ENCODE measurements at places on chromosomes 12 and 14.

DNA sequence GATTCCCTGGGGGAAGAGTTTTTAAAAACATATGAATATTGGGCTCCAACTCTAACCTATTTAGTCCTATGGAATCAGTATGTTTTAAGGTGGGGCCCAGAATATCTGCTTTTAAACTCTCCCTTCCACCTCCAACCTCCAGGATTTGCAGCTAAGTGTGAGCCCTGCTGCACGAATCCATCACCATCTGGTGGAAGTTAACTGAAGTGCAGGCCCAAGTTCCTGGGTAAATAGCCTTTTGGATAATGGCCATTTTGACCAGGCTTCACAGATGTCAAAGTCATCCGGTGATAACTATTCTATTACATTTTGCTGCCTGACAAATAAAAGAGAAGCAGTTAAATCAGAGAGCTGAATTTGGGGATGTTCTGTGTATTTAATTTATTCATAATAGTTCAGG is 58.1 kb upstream of the RMST start:
- no peak for DNase-seq

GRCh38 chr12:94170690-94171594 is 22.6 kb downstream of the PLXNC1 start:
- no peak for DNase-seq

DNA sequence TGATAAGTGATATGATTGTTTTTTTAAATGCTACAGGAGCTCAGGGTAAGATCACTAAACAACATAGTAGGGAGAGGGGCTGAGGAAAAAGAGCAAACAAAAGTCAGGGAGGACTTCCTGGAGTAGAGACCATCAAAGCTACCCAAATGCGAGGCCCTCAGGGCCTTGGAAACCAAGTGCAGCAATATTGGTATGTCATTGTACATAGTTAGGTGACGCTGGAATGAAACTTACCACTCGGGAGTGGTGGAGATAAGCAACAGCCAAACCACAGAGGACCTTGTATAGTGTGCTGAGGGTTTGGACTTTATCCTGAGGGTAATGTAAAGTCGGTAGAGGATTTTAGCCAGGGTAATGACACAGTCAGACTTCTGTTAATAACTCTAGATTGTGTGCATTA is 13.8 kb downstream of the KITLG start:
- no peak for DNase-seq

- no peak for DNase-seq
Measured at GRCh38 chr12:25718081-25718731, 165.1 kb upstream of the LMNTD1 start.

- DNase-seq = no peak
Measured at GRCh38 chr12:101920906-101921305, 43.5 kb downstream of the DRAM1 start.

DNA sequence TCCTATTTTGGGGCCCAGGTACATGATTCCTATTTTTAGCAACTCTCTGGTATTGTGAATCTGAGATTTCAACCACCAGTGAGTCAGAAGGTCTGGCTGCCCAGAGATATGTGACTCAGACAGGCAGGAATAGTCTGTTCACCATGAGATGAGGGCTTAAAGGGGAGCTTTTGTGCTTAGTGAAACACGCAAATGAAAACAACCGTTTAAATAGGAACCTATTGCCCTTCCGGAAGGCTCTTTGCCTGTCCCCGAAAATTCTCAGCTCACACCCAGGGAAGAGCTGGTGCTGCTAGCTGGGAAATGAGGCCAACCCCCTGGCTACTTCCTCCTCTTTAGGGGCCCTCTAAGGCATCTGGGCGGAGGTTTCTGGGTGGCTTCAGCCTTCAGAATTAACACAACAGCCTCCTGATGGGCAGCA is 283.6 kb downstream of the CACNA1C start:
- peak; percentile 89 for DNase-seq

- no peak for DNase-seq
Measured at GRCh38 chr12:41486718-41487117, 298.6 kb downstream of the PDZRN4 start.

- DNase-seq = no peak
Measured at GRCh38 chr12:132600048-132601032, 10.0 kb downstream of the LRCOL1 start.

- no peak for DNase-seq
Measured at GRCh38 chr14:49250109-49250508, 336.1 kb downstream of the RPS29 start.

DNA sequence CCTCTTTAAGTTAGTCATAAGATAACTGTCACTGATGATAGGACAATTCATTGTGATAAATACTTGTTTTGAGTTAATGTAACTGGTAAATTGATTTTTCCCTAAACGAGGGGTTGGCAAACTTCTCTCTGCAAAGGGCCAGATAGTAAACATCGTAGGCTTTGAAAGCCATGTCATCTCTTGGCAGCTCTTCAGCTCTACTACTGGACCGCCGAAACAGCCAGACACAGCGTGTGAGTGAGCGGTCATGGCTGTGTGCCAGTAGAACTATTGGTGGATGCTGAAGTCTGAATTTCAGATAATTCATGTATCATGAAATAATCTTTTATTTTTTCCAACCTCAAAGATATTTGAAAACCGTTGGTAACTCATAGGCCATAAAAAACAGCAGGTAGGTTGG is 9.9 kb downstream of the PIWIL1 start:
- no peak for DNase-seq

DNA sequence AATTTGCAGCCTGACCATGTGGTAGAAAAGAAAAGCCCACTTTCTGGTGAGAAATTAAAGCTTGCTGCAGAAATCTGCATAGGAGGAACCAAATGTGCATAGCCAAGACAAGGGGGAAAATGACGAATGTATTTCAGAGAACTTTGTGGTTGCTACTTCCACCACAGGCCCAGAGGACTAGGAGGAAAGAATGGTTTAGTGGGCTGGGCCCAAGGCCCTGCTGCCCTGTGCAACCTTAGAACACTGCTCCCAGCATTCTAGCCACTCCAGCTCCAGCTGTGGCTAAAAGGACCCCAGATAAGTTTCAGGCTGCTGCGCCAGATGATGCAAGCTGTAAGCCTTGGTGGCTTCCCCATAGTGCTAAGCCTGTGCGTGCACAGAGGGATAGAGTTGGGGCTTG is 764.3 kb downstream of the SLC6A15 start:
- DNase-seq = no peak

GRCh38 chr12:112584266-112584722 is 165.5 kb downstream of the PTPN11 start:
- DNase-seq = no peak

DNA sequence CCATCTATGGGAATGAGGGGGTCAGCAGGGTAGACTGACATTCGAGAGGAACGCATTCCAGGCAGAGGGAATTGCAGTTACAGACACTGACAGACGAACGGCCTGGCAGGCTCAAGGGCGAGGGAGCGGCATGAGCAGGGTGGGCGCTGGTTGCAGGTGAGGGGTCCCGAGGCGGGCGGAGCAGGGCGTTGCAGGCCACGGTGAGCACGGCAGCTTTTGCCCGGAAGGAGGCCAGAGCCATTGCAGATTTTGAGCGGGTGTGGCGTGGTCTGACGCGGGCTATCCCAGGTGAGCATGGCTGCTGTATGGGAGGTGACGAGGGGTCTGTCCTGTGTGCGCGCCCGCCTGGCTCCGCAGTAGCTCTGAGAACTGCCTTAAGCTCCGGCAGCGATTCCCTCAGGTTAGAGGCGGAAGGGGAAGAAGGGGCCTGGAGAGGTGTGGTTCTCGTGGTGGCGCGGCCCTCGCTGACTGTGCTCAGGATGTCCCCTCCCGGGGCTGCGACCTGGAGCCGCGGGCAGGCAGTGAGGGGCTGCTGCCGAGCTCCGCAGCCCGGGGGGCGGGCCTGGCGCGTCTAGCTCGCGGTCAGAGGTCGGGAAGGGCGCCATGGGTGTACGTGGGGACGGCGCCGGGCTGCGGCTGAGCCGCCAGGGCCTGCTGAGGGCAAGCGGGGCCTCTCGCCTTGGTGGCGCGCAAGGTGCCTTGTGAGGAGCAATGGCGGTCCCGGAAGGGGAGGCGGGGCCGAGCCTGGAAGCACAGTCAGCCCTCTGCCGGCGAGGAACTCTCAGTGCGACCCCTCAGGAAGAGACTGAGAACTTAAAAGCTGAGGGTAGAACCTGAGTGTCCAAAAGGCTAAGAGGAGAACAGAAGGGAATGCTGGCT is 177.1 kb downstream of the CACNA1C start:
- no peak for DNase-seq

- no peak for DNase-seq
Measured at GRCh38 chr12:87931812-87932211, 97.4 kb downstream of the C12orf50 start.

- no peak for DNase-seq
Measured at GRCh38 chr12:52006726-52007157, at the start of gene TAMALIN. TSS of gene TAMALIN (plus strand) at chr12:52006946. CDS start at chr12:52007020, 74 bp downstream.

DNA sequence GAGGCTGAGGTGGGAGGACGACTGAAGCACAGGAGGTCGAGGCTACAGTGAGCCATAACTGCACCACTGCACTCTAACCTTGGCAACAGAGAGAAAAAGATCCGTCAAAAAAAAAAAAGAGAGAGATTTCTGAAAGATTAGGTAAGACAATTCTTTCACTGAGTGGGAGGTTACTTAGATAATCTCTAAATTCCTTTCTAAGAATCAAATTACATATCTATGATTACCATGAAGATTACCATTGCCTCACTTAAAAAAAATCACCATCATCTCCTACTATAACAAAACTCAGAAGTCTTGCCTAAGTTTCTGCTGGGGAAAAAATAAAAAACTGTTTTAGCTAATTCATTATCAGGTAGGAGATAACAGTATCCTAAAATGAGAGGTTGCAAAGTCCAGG is 366.7 kb downstream of the DUSP6 start:
- DNase-seq = no peak

GRCh38 chr14:95345032-95345431 is 25.3 kb upstream of the CLMN start:
- DNase-seq = peak; percentile 0

- no peak for DNase-seq
Measured at GRCh38 chr14:31078766-31079165, 52.6 kb upstream of the STRN3 start.

GRCh38 chr12:97875064-97875463 is 412.5 kb downstream of the RMST start:
- no peak for DNase-seq

DNA sequence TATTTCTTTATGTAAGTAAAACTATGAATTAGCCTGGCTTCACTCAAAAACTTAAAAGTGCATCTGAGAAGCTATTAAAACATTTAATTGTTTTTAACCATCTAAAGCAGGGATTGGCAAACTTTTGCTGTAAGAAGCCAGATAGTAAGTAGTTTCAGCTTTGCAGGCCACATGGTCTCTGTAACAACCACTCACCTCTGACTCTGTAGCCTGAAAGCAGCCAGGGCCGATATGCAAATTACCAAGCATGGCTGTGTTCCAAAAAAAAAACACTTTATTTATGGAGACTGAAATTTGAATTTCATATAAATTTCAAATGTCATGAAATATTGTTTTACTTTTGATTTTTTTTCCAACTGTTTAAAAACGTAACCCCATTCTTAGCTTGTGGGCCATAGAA is 95.3 kb downstream of the CIT start:
- no peak for DNase-seq

DNA sequence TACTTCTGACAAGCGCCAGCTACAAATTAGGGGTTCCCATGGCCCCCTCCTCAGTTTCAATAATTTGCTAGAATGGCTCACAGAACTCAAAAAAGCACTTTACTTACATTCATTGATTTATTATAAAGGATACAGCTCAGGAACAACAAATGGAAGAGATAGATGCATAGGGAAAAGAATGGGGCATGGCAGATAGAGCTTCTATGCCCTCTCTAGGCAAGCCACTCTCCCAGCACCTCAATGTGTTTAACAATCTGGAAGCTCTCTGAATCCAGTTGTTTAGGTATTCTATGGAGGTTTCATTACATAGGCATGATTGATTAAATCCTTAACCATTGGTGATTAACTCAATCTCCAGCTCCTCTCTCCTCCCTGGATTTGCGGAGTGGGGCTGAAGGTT is 184.5 kb upstream of the DAAM1 start:
- no peak for DNase-seq

DNA sequence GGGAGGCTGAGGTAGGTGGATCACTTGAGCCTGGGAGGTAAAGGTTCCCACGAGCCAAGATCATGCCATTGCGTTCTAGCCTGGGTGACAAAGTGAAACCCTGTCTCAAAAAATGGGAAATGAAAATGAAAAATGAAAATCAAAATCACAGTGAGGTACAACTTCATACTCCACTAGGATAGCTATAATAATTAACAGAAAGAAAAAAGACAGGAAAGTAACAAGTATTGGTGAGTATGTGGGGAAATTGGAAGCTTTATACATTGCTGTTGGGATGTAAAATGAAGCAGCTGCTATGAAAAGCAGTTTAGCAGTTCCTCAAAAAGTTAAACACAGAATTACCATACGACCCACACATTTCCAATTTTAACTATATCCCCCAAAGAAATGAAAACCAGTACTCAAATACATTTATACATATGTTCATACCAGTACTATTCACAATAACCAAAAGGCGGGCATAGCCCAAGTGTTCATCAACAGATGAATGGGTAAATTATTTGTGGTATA is 22.2 kb downstream of the SGPP1 start:
- no peak for DNase-seq

DNA sequence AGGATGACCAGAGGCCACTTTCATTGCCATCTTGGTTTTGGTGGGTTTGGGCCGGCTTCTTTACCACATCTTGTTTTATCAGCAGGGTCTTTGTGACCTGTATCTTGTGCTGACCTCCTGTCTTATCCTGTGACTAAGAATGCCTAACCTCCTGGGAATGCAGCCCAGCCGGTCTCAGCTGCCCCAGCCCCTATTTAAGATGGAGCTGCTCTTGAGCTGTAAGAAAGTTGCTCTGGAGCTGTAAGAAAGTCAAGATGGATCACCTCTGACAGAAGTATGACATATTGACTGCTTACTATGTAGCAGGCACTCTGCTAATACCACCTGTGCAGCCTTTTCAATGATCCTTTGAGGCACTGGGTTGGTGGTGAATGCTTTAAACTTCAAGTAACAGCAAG is 52.1 kb downstream of the RIN3 start:
- DNase-seq = no peak

- DNase-seq = no peak
Measured at GRCh38 chr12:20722142-20722541, 27.0 kb downstream of the SLCO1C1 start.

DNA sequence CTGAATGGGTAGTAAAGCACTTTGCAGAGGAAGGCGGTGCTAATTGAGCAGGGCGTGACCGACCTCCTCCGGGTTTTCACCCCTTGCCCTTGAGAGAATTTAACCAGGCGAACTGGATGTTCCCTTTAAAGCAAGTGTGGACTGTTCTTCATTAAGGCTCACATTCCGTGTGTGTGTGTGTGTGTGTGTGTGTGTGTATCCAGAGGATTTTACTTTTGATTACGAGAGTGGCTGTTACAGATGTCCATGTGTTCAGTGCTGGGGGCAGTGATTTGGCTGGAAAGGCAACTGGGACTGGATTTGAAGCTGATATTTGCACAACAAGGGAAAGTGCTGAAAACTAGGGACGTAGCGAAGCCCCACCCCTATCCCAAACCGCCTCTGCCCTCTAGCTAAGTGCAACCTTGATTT is 2.2 kb downstream of the TMEM132C start:
- no peak for DNase-seq

DNA sequence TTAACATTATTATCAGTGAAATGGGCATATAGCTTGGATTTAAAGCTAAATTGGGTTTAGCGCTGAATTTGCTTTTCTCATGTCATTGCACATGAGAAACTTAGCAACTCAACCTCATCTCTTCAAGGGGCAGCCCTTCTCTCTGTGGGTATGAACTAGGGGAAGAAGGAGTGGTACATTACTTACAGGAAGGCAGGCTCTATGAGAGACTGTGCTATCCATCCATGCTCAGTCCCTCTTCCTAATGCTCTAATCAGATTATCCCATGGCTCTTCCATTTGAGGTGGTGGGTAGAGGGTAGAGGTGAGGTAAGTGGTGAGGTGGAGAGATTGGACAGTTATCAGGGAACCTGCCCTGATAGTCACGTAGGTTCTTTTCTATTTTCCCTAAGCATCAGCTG is 343.7 kb upstream of the NOVA1 start:
- DNase-seq = no peak

Measured in ascending aorta (tissue), 2 donors.